KBM-7 (cell line): ENCODE measurements at places on chromosomes 6 and 20.

DNA sequence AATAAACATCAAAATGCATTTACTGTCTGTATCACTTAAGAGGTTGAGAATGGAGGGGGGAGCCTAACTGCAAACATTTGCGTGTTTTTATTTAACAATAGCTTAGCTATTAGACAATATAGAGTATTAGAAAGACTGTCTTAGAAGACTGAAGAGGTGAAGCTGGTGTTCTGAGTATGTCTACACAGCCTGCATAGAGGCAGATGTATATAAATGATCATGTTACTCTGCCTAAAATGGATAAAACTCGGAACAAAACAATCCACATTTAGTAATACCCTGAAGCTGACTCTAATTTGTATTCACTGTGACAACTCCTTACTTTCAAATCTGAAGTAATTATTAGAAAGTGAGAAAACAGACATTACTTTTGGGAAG, 181.9 kb downstream of the GMPR start:
- no peak for DNase-seq

- DNase-seq = no peak
These were observed 37.9 kb downstream of the ERMARD start for GRCh38 chr6:169789146-169789943.

DNA sequence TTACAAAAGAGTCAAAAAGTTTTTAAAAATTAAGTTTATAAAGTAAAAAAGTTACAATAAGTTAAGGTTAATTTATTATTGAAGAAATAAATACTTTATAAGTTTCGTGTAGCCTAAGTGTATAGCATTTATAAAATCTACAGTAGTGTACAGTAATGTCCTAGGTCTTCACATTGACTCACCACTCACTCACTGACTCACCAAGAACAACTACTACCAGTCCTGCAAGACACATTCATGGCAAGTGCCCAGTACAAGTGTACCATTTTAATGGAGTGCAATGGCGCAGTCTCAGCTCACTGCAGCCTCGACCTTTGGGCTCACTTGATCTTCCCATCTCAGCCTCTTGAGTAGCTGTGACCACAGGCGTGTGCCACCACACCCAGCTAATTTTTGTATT, 128.2 kb downstream of the GPX5 start:
- DNase-seq = no peak

GRCh38 chr20:59620860-59621505, 16.6 kb downstream of the PHACTR3 start:
- no peak for DNase-seq

- DNase-seq = no peak
These were observed 39.7 kb downstream of the SIRPA start for GRCh38 chr20:1934721-1935573.

DNA sequence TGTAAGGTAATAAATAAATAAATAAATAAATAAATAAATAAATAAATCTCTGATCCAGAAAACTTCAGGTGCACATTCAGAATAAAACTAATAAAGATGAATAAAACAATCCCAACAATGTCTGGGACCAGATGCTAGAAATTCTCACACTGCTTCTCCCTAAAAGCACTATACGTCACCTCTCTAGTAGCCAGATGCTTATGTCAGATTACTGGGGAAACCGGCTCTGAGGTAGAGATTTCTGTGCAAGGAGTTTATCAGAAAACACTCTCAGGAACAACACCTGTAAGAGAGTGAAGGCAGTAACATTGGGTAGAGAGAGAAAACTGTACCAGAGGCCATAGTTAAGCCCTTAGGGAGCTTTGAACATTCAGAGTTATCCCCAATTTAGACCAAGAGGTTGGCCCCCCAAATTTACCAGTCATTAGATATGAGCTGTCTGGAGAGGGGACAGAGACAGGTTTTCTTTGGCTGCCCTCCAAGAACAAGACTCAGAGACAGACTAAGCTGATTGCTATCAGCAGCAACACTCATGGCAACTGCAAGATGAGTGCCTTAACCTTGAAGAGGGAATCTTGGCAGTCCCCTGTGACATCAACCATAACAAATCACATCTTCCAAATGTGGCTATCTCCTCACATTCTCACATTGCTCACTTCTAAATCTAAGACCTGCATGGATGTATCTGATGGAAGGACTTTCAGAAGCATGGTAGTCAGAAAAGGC, 151.2 kb upstream of the BMP5 start:
- DNase-seq = no peak

GRCh38 chr6:111952821-111953540, 79.7 kb upstream of the FYN start:
- no peak for DNase-seq

- no peak for DNase-seq
These were observed 22.2 kb downstream of the TSHZ2 start for GRCh38 chr20:52994184-52994970.

DNA sequence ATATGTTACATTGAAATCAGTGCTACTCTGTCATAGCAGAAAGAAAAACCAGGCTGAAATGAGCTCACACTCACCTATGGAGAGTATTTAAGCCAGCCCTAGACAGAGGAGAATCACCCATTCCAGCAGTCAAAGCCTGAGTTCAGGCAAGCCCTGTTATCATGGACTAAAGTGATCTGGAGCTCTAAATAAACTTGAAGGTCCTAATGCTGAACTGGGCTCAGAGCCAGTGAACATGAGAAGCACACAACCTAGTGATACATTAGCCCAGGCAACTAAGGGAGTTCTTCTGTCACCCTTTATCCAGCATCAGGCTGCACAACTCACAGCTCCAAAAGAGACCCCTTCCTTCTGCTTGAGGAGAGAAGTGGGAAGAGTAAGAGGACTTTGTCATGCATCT, 425.0 kb downstream of the COL12A1 start:
- no peak for DNase-seq

DNA sequence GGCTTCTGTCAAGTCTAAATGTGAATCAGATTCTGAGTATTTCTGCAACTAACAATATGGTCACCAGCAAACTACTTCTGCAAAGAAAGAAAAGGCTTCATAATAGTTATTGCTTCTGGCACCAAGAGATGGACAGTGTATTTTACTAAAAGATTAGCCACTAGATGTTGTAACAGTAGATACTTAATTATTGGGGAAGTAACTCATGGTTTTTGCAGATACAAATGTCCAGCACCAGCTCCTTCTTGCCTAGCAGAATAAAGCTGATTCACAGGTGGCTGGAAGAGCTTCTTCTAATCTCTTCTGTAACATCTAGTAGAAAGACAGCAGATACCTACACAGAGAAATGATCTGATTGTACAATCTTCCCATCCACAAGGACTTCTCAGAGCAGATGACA, 21.2 kb downstream of the ATXN1 start:
- DNase-seq = no peak

- no peak for DNase-seq
These were observed 918 bp upstream of the TRIM38 start for GRCh38 chr6:25961619-25962148.

DNA sequence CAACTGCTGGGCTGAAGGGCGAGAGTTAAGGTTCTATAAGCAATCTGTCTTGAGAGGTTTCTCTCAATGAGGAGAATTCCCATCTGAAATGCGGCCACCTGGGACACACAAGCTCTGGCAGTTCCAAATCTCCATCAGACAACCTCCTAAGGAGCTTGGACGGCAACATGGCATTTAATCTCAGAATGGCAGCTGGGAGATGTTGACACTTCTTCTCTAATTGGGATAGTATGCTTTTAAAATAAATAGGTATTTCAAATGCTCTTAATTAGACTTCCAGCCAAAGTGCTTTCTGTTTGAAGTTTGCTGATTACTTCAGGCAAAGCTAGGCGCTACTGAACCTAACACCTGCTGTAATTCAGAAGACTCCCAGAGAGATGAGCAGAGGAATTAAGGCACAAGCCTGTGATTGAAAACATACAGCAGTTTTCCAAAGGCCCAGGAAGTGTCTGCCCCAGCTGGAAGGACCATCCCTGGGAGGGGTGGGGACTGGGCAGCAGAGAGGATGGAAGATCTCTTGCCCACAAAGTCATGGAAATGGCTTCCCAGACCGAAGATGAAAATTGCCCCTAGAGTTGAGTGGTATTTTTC, 59.1 kb upstream of the KCNK16 start:
- DNase-seq = no peak

DNA sequence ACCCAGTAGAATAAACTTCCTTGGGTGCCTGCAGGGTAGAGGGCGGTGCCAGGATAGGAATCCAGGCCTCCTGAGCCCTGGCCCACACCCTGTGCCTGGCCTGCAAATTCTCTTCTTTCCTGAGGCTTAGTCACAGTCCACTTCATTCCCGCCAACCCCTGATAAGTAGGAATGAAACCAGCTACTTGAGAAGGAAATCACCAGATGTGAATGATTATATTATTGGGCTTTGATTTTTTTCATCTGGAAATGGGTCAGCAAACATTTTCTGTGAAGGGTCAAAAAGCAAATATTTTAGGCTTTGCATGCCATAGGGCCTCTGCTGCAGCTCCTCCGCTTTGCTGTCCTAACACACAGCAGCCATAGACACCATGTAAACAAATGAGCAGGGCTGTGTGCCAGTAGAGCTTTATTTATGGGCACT, 50.2 kb downstream of the STK35 start:
- DNase-seq = no peak

DNA sequence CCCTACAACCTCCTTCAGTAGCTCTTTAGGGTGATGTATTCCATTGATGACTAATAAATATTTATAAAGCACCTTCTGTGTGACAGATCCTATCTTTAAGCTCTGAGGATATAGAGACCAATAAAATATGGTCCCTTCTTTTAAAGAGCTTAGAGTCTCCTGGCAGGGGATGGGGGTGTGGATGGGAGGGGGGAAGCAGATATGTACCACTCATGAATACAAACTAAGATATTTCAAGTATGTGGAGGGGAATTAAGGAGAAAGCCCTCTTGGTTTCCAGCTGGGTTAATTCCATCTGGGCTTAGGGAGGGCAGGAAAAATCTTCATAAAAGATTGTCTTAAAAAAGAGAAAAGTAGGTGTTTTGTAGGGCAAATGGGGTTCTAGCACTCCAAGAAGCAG, 21.6 kb upstream of the FBXO9 start:
- DNase-seq = no peak

DNA sequence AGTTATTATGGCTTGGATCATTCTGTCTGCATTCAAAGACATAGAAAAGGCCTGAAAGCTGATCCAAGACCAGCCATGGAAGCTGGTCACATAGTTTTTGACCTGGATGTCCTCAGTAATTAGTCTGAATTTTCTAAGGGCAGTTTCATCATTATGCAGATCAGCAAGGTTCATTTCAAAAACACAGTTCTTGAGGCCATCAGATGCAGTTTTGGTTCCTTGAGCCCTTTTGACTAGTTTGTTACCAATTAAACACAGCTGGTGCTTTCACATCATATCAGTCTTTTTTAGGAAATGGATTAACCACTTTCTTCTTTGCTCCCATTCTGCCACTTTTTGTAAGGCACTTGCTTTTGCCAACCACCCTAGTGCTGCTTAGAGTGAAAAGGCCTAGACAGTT, 129.4 kb downstream of the NCOA3 start:
- DNase-seq = no peak

- no peak for DNase-seq
These were observed 58.2 kb upstream of the TNFAIP3 start for GRCh38 chr6:137808836-137809315.

DNA sequence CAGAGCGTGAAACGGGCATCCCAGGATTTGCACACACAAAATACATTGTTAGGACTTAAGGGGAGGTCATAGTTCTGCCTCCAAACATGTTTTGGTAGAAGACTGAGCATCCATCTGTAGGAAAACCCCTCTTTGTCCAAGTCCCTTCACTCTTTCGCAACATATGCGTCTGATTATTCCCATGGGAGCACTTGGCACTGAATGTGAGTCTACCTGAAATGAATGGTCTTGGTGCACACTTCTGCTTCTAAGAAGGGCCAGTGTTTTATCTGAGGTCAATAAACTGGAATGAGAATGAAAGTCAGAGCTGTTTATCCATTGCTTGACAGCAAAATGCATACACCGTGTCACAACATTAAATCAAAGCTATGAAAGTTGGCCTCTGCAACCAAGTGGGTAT, 33.0 kb downstream of the GJA10 start:
- DNase-seq = no peak

DNA sequence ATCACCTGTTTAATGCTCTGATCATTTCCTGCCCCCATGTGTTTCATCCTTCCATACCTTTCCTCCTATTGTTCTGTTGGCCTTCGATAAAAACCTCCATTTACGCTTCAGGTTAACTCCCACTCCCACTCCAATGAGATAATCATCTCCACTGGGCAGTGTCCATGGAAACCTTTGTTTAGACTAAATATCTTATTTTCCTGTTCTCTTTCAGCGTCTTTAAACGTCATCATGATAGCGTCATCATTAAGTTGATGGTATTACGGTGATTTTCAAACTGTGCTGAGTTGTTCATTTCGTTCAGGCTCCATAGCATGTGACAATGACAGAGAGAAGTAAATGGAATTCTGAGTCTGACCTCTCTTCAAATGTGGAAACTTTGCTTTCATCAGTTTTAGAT, 970.5 kb upstream of the SLC35B3 start:
- DNase-seq = no peak

- DNase-seq = no peak
These were observed 402.6 kb downstream of the BCKDHB start for GRCh38 chr6:80508885-80509630.
